ENCODE measurements at places on chromosomes 13 and 19.

- no peaks in the 10 kb centered on the region for H3K27me3 ChIP-seq
- no peak for DNase-seq
- H3K4me3 ChIP-seq, result peak overlapping the region; percentile 69
- H3K36me3 ChIP-seq, result no peaks in the 10 kb centered on the region
Measured at GRCh38 chr13:21075011-21075378, 13.6 kb upstream of the LATS2 start.

DNA sequence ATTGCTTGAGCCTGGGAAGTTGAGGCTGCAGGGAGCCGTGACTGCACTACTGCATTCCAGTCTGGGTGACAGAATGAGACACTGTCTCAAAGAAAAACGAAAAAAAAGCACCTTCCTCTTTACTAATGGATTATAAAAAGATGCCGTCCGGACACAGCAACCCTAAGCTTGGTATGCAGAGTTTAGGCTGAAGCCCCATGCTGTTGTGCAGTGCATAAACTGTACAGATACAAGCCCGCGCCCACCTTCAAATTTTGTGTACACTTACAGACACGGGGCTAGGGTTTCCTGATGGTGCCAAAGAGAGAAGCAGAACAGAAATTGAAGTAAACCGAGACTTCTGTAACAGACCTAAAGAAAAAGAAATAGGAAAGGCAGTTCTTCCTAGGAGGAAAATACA lies 9.0 kb downstream of the LPAR6 start:
- DNase-seq, result no peak
- H3K27me3 ChIP-seq, result no peaks in the 10 kb centered on the region
- no peak overlapping the region for H3K27ac ChIP-seq
- no peaks in the 10 kb centered on the region for H3K36me3 ChIP-seq

GRCh38 chr13:37491661-37492060 lies 106.9 kb downstream of the POSTN start:
- no peaks in the 10 kb centered on the region for H3K4me1 ChIP-seq
- H3K4me3 ChIP-seq, result no peak overlapping the region
- H3K27me3 ChIP-seq, result peaks cover 10% of the 10 kb centered on the region
- no peaks in the 10 kb centered on the region for H3K36me3 ChIP-seq

- H3K27ac ChIP-seq, result no peak overlapping the region
- no peak for DNase-seq
- H3K36me3 ChIP-seq, result no peaks in the 10 kb centered on the region
- H3K4me3 ChIP-seq, result no peak overlapping the region
Measured at GRCh38 chr13:65555962-65556361, 1674.2 kb downstream of the PCDH9 start.

Measured in PC-3 (cell line).